ENCODE measurements at places on chromosomes 7 and 10. TPM values are rescaled to one million over a fixed set of nuclear protein-coding genes. Genes with fewer than 3 reads are reported as not detected.

ATP6V0A4 gene
- 0.10 TPM for polyA plus RNA-seq

- peak; percentile 77 for DNase-seq
These were observed 562 bp downstream of the TMEM243 start for GRCh38 chr7:87218796-87219544.

DNA sequence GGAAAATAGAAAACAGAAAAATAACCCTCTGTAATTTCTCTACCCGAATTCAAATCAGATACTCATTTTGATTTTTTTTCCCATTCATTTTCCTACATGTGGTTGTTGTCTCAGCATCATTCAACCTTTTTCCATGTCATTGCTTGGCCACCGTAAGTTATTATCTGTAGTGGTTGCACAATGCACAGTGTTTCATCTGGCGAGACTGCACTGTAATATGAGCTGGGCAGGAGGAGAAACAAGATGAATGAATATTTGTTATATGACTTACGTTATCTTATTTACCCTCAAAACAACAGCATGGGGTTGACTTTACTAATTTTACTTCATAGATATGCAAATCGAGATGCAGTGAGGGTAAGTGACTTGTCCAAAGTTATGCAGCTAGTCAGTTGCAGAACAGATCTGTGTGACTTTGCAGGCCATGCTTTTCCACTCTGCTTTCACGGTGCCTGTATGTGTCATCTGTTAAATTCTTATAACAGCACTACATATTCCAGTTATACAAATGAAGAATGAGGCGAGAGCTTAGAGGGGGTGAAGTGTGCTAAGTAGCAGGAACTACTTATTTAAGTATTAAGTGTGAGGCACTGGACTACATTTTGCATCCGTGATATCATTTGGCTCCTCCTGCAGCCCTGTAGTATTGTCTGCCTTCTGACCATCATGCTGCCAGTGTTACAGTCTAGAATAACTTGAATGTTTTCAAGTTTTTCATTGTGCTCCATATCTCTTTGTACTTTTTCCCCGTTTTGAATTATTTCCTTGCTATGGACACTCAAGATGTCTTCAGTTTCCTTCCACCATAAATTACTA lies 56.7 kb downstream of the ZMYND11 start:
- DNase-seq, result no peak

- DNase-seq, result no peak
These were observed 433.6 kb downstream of the NRG3 start for GRCh38 chr10:82308641-82309040.

OPALIN gene
- not detected for polyA plus RNA-seq

GRCh38 chr7:104883248-104883717 lies 130.7 kb upstream of the KMT2E start:
- DNase-seq, result peak; percentile 13

DNA sequence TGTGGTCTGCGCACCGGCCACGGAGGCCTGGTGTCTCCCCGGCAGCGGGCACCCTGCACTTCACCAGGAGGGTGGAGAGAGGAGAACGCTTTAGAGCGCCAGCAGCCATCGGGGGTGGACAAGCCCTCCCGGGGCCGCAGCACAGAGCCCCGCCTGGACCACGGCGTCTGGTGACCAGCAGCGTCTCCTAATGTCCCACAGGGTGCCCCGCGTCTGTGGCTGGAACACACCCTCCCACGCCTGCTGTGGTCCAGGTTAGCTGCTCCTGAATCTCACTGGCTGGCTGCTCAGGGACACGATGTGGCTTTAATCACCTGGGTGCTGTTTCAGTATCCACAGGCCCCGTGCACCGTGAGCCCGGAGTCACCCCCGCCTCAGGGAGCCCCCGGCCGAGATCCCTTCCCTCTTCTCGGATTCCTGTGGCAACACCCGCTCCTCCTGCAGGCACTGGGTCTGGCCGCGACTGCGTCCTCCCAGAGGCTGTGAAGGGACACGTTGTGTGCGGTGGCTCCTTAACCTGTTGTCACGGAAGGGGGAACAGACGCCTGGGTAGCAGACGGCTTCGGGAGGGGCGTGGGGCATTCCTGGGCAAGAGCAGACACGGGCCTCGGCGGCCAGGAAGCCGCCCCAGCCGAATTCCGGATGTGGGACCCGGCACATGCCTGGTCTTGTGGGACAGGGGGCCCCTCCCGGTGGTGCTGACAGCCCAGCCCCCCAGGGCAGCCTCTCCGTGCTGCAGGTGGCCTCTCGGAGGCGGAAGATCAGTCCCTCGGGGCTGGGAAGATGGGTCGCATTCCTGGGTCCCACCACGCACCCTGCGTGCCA lies 78.9 kb downstream of the FOXL3 start:
- no peak for DNase-seq

DNA sequence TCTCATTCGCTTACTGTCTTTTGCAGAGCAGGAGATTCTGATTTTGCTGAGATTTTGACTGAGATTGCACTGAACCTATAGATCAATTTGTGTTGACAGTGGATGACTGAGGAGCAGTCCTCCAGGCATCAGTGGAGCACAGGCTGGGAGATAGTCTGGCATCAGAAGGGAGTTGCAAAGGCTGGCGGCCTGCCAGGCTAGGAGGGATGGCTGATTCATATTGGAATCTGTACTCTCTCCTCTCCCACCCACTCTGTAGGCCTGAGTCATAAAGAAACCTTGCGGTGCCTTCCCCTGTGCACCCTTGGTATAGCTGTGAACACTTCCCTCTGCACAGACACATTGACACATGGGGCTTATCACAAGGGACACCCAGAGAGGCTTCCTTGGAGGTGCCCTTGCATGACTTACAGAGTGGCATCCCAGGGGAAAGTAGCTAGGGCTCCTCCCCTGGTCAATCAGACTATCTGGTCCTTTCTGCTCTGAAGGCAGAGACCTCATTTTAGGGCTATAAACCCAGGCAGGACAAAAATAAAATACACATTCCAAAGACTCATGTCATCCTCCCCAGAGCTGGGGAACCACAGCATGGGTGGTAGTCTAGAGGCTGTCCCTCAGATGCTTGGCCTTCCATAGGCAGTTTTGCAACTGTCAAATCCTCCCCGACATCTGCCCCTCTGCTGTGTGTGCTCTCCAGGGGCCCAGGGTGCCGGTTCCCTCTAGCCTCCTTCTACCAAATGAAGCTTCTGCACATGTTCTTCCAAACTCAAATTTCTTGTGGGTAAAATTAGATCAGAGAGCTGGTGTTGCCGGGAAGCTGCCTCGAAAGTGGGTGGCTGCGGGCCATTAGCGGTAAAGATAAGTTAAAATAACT lies 37.4 kb upstream of the EEPD1 start:
- DNase-seq, result no peak

DNA sequence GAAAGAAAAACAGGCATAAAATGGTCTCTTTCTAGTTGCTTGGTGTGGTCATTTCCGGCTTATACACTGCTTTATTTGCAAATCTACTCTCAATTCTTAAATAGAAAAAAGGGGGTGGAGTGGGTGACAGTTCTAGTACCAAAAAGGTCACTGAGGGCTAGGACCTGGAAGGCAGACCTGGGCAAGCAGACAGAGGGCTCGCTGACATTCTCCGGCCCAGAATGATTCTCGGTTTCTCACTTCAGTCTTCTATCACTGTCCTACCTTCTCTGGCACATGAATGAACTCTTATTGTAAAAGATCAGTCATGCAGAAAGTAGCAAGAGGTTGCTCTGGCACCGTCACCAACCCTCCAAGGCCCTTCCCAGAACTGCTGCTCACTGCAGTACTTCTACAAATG lies 54.0 kb downstream of the MALSU1 start:
- no peak for DNase-seq

SH2B2 gene
- polyA plus RNA-seq, result 5.6 TPM

PLXNA4 gene
- polyA plus RNA-seq, result 0.14 TPM

DNA sequence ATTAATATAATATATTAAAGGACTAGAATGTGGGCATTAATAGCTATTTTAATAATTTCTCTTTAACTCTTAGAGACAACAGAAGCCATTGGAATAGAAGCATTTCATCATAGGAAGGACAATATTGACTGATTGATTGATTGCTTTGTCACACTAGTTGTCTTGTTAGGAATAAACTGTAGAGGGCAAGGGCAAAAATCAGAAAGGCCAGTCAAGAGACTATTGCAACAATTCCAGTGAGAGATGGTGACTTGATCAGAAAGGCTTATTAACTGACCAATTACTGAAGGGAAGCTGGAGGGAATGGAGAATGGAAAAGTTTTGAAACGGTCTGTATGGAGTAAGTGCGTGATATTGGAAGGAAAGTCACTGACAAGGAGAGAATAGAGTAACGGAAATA lies 87.3 kb downstream of the RUNDC3B start:
- no peak for DNase-seq

CALD1 gene
- polyA plus RNA-seq, result 842 TPM

PAX4 gene
- polyA plus RNA-seq, result not detected

DNA sequence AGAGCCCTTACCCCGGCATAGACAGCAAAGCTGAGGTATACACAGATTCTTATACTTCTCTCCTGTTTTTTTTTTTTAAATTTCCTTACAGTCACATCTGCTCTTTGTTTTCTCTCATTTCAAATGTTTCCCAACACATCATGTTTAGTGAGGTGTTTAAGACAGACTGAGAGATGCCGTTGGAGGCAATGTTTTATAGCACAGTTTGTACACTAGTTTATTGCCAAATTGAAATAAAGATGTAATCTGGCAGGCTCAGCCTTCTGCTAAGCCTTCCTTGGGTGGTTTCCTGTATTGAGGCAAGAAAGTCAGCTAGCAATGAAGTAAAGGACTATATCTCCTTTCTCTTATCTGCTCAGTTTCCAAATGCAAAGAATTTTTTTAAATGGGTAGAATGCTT lies 393.4 kb downstream of the SORCS1 start:
- no peak for DNase-seq

FAM25A gene
- polyA plus RNA-seq, result not detected

All from GM23338 (cell line).